ENCODE measurements at places on chromosomes 12 and 14.

- no peak for DNase-seq
Observed at GRCh38 chr12:13487326-13487725, 290.8 kb downstream of the EMP1 start.

DNA sequence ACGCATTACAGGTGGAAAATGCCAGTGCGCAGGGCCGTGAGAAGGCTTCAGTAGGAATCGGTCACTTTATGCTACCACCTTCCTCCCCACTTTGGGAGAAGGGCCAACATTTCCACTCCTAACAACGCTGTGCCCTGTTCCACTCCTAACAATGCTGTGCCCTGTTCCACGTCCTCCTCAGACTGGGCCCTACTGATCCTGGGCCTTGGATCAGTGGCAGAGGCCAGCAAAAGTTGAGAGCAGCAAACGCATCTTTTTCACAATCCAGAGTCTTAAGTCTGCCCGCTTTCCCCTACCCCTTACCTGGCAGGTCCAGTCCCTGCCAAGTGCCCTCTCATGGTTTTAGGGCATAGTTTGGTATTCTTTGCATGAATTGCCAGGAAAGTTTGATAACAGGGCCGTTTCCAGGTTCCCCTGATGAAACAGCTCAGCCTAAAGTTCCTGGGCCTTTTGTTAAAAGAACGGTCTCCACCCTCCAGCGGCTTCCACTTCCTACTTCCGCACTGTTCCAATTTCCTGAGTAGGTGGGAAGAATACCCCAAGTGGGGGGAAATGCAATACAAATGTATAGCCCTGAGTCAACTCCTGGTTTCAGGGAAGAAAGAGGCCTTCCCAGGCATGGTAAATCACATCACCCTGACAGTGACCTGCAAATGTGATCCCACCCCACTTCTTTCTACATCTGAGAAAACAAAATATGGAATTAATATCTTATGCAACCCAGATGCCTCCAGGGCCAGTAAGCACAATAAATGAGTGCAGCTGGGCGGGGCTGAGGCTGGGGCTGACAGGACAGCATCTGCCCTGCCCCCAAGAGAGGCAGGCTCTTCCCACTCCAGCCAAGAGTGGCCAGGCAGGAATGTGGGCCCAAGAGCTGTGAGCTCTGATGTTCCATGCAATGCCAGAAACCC, 15.0 kb downstream of the KCTD10 start:
- DNase-seq = peak; percentile 75

DNA sequence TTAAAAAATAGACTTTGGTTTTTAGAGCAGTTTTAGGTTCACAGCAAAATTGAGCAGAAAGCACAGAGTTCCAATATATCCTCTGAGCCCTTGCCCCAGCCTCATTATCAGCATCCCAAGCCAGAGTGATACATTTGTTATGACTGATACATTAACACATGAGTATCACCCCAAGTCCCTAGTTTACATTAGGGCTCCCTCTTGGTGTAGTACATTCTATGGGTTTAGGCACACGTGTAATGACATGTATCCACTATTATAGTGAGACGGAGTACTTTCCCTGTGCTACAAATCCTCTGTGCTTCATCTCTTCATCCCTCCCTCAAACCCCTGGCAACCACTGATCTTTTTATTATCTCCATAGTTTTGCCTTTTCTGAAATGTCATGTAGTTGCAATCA, 22.5 kb upstream of the GSG1 start:
- DNase-seq = no peak

DNA sequence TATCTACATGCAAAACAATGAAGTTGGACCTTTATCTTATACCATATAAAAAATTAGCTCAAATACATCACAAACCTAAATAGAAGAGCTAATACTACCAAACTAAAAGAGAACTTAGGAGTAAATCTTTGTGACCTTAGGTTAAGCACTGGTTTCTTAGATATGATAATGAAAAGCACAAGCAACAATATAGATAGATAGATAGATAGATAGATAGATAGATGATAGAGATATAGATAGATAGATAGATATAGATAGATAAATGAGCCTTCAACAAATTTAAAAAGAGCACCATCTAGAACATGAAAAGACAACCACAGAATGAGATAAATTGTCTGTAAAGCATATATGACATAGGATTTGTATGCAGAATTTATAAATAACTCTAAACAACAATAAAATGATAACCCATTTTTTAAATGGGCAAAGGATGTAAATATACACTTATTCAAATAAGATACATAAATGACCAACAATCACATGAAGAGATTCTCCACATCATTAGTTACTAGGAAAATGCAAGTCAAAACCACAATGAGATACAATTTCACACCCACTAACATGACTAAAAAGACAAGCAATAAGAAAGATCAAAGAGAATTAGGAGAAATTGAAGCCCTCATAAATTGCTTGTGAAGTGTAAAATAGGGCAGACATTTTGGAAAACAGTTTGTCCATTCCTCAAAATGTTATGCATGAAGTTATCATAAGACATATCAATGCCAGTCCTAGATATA, 293.7 kb downstream of the BTG1 start:
- no peak for DNase-seq

DNA sequence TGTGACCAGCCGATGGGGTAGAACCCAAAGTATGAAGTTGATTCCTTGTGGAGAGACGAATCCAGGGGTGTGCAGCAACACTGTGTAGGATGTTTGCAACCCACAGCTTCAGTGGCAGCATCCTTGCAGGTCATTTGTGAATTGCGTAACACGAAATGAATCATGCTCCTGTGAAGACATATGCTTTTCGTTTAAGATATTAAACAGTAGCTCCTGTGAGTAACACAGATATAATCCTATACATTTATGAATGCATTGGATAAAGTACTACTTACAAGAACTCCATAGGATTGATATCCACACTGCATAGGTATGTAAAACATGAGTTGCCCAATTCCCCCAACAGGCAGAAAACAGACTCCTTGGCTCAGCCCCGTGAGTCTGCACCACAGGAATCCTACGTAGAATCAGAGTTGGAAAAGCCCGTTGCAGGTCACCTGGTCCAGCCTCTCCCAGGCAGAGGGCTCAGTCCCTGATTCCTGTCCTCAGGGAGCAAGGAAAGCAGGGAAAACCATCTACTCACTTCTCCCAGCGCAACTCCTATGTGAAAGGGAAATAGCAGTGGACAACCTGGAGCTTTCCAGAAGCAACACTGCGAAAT, 75.8 kb downstream of the GPATCH2L start:
- no peak for DNase-seq

Data from eye (tissue), 1 donor.